ENCODE measurements at places on chromosomes 1 and 21.

- DNase-seq = no peak
Observed at GRCh38 chr1:26996024-26996423, 2.5 kb downstream of the TRNP1 start.

- peak; percentile 86 for DNase-seq
Observed at GRCh38 chr1:221712776-221713431, 29.0 kb downstream of the DUSP10 start.

GRCh38 chr1:54238353-54239034 is 38.5 kb downstream of the MRPL37 start:
- DNase-seq = peak; percentile 94

DNA sequence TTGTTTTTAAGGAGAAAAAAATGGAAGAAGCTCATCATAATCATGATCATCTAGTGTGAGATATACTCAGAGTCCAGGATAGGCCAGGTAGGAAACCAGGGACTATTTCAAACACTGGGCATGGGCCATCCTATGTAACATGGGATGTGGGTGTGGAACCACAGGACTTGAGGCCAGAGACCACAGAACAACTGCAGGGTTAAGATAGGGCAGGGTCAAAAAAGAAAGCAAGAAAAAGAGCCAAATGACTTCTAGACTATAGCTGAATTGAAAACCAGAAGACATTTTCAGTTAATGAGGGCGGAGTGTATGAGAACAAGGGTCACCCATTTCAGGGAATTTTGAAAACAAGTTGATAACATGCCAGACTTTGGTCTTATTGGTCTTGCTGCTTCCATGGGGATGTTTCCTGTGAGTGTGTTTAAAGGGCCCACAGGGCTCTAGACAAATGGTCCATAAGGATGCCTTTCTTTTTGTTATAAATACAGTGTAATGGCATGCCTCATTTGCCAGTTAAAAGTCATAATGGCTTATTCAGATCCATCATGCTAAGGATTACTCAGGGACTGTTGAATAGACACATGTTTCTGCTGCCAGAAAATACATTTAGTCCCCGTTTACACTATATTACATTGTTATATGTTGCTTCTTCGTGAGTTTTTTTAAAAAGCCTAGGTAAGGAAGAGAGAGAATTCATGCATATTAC is 182.0 kb upstream of the C21orf91 start:
- DNase-seq = no peak

- DNase-seq = no peak
Observed at GRCh38 chr21:17032141-17032655, 480.6 kb upstream of the CXADR start.

GRCh38 chr1:50378770-50379169 is 44.5 kb downstream of the DMRTA2 start:
- DNase-seq = no peak

DNA sequence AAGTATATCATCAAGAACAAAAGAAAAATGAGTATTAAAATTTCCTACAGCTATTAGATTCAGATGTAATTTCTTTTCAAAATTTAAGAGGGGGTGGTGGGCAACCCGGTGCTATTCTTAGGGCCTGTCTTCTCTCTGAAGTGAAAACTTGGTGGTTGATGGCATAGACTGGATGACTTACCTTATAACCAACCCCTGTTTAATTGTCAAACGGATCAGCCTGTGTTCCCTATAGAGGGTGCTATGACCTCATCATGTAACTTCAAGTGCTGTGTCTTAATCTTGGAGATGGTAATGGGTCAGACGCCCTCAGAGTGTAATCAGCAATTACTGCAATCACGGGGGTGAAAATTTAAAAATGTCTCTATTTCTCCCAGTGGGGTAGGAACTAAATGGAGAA is 176.2 kb downstream of the PCP4 start:
- DNase-seq = no peak

GRCh38 chr1:45394342-45394741 is 54.1 kb upstream of the MUTYH start:
- DNase-seq = no peak

DNA sequence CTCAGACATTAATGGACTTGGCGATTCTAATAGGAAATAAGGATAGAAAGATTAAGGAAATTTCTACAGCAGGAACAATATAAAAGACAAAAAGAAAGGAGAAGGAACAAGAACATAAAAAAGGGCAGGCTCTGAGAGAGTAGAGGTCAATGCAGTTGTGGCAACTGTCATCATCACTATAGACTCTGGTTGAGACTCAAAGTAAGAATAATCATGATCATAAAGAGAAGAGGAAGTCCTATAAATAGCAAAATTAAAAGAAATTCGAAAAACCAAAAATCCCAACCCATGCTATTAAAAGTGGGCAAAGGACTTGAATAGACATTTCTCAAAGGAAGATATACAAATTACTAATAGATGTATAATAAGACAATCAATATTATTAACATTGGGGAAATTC is 14.4 kb upstream of the XCL1 start:
- no peak for DNase-seq

GRCh38 chr1:10514490-10515235 is 39.9 kb downstream of the PEX14 start:
- no peak for DNase-seq

Measured in HL-60 (cell line).